Mucosa of descending colon (tissue), 3 donors: ENCODE measurements at places on chromosomes 11 and 22.

DNA sequence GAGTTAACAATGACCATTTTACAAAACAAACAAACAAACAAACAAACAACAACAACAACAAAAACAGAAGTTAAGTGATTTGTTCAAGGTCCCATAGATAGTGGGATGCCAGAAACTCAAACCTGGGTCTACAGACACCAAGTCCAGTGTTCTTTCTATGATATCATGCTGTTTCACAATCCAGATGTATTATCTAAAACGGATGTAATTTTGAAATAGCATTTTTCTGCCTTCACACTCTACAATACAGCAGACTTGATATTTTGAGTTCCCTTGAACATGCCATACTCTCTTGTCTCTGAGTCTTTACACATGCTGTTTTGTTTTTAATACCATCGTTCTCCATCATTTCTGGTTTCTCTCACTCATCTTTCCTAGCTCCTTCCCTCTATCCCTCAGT is 104.5 kb downstream of the RELT start:
- no peak for DNase-seq

- DNase-seq, result no peak
These were observed 860.7 kb upstream of the CCDC90B start for GRCh38 chr11:84146826-84147225.

DNA sequence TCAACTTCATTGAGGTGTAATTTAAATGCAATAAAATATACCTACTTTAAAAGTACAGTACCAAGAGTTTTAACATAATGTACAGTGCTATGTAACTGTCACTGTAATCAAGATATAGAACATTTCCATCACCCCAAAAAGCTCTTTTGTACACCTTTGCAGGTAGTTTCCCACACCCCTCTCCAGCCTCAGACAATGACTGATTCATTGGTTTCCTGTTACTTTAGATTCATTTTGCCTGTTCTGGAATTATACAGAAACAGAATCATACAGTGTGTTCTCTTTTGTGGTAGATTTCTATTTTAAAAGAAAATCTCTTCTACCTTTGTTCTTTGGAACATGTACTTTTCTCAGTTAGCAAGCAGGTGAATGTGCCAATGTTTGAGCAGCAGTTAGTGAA is 38.2 kb downstream of the SHISA8 start:
- no peak for DNase-seq

- no peak for DNase-seq
These were observed 4.4 kb downstream of the ZDHHC8 start for GRCh38 chr22:20135806-20136602.

DNA sequence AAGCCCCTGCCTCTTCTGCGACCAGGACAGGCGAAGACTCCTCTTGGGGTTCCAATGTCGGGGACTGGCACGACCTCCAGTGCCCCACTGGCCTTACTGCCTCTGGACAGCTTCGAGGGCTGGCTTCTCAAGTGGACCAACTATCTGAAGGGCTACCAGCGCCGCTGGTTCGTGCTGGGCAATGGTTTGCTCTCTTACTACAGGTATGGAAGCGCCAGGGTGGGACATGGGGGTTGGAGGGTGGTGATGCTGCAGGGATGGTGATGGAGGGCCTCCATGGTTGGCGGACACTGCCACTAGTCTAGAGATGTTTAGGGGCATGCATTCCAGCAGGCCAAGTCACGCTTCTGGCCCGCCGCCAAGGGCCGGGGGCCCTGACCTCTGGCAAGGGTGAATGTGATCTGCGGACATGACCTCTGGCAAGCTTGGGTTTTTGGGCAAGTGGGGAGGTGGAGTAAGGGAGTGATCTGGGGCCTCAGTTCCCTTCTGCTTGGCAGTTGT is 727 bp downstream of the OSBP2 start:
- no peak for DNase-seq

DNA sequence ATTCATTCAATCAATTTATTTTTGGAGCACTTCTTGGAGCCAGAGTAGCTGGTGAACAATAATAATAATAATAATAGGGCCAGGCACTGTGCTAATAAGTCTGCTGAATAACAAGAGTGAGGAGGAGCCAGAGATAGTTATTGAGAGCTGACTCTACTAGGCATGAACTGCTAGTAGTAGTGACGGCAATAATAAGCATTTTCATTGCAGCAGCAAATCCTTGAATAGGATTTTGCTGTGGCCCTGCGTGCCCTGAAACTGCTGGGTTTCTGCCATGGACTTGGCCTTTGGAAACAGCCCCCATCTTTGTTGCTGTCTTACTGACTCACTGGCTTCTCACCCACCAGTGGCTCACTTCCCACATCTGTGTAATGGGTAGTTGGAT is 545.9 kb downstream of the MIAT start:
- DNase-seq, result no peak

DNA sequence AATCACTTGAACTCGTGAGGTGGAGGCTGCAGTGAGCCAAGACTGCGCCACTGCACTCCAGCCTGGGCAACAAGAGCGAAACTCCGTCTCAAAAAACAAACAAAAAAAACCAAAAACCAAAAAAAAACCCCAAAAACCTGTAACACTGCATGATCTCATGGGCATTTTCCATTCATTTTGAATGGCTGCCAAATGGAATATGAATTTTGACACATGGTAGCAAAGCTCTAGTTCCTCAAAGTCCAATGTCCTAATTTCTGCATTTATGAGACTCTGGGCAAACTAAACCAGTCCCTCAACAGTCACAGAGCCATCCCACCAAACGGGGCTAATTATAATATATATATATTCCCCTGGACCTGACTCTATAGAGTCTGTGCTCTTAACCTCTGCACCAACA is 61.8 kb downstream of the SGSM3 start:
- DNase-seq, result no peak

GRCh38 chr22:24989541-24989951 is 37.0 kb downstream of the KIAA1671 start:
- no peak for DNase-seq

- no peak for DNase-seq
These were observed 35.9 kb downstream of the KIAA0930 start for GRCh38 chr22:45204819-45205218.

GRCh38 chr22:23023294-23023693 is 47.0 kb upstream of the GNAZ start:
- DNase-seq, result no peak
